HuH-7 (cell line): ENCODE measurements at places on chromosomes 3 and 15.

DNA sequence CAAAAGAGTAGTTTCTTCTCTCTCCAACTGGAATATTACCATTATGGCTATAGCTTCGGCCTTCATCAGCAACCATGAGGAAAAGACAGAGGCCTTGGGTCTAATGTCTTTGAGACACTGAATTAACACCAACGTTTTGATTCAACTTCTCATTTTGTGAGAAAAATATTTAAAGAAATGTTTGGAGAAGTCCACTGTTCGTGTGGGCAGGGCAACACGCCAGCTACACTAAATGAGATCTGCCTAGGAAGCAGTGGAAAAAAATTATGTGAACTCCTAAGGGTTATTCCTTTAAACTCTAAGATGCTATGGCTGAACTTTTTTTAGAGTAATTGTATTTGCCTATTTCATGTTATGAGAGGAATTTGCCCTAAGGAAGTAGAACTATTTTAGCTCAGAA, 41.8 kb downstream of the NCEH1 start:
- no peak for DNase-seq

GRCh38 chr3:105042586-105042985, 324.1 kb upstream of the ALCAM start:
- DNase-seq, result no peak

- DNase-seq, result no peak
Measured at GRCh38 chr3:183265834-183266417, 12.9 kb downstream of the B3GNT5 start.

GRCh38 chr3:185253645-185254410, at the start of gene EHHADH:
TSS of gene EHHADH (minus strand) at chr3:185254049. CDS start at chr3:185254022, 27 bp downstream.
- DNase-seq, result peak; percentile 84

DNA sequence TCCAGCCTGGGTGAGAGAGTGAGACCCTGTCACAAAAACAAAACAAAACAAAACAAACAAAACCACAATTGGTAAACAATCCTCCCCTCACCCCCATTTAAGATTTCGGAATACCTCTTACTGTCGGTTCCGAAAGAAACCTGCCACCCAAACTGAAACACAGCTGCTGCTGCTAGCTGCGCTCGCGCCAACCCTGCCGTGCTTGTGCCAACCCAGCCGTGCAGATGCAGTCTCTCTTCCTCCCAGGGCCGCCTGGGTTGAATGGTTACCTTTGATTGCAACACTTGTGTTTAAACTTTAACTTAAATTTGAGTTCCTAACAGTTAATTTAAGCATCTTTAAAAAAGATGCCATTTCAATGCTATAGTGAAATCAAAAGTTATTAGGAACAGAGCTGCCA, 28.5 kb upstream of the SPTBN5 start:
- no peak for DNase-seq

DNA sequence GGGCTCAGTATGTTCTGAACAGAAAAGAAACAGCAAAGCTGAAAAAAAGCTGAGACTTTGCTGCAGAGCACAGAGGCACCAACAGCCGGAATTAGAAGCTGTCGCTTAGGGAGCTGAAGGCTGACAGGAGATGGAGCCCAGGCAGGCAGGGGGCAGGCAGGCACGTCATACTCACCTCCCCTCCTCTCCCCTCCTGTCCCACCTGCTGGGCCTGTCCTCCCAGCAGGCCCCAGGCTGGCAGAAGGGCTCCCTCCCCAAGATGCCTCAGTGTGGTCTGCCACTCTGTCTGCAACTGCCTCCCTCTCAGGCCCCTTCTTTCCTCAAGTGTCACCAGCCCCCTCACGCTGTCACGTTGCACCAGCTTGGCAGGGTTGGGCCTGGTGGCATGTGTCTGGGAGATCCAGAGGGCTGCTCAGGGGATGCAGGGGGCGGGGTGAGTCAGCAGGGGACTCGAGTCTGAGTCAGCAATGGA, 3.2 kb upstream of the ANKRD63 start:
- DNase-seq, result no peak

- no peak for DNase-seq
Measured at GRCh38 chr3:4426261-4426781, 40.7 kb downstream of the SUMF1 start.
